ENCODE measurements at places on chromosomes 7 and 10.

DNA sequence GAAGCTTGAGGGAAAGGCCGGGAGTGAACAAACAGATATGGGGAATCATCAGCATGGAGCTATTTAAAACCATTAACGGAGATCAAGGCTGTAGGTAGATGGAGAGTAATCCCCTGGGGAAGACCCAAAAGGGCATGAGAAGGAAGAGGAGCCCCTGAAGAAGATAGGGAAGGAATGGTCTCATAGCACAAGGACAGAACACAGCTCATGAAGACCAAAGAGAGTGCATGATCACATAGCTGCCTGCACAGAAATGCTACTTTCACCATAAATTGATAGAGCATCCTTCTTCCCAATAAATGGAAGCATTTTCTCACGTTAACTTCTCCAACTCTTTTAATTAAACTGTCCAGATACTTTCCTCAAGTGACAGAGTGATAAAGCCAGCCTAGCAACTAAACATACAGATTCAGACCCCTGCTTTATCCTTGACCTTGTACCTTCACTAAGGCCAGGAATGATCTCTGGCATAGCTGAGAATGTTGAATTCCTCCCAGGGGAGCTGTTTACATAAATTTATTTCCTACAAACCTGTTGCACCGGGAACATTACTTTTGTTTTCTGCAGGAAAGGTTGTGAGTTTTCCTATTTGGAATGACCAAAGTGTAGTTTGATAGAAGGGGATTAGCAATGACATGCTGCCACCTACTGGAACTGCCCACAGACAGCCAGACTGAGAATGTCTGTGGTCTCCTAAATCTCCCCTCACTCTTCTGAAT lies 110.8 kb upstream of the LRGUK start:
- DNase-seq, result peak; percentile 52

- no peak for DNase-seq
Measured at GRCh38 chr7:28151965-28152364, 28.6 kb downstream of the JAZF1 start.

DNA sequence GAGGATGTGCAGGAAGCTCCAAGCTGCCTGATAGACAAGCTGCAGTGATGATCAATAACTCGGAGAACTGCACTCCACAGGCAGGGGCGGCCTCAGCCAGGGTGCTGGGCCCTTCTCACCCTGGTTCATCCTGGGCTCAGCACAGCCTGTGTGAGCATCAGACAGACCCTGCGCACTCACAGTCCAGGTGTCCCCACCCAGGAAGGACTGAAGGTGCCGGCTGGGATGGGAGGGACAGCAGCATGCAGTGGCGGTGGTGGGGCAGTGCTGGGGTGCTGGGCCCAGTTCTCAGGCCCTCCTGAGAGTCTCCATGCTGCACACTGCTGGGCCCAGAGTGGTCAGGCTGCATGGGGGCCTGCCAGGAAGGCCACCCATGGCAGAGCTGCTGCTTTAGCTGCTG lies 74.1 kb downstream of the ITIH5 start:
- DNase-seq, result no peak

GRCh38 chr10:61642150-61642571 lies 20.6 kb upstream of the CABCOCO1 start:
- DNase-seq, result no peak

DNA sequence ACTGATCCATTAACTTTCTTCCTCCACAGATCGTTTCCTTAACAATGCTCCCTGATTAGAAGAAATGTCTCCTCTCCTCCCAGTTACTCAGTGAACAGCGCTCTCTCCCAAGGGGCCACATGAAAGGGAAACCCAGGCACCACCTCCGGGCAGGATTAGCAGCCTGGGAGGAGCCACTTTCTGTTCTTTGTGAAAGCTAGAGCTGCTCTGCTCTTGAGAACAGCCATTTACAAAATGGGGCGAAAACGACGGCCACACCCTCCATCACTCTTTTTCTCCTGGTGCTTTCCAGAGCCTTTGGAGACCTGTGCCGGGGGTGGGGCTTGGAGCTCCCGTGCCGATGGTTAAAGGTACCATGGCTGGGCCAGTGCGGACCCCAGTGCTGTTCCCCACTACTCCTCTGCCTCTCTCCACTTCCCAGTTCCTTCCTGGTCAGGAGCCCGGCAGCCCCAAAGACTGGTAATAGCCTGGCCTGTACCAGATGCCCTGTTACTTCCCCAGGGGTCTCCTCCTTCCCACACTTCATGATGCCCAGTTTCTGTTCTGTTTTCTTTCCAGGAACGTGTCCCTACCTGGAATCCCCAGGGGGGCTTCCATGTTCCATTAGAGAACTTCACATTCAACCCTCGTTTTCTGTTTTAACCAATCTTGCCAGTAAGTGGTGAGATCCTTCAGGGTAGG lies 402.9 kb upstream of the GALNT17 start:
- no peak for DNase-seq

DNA sequence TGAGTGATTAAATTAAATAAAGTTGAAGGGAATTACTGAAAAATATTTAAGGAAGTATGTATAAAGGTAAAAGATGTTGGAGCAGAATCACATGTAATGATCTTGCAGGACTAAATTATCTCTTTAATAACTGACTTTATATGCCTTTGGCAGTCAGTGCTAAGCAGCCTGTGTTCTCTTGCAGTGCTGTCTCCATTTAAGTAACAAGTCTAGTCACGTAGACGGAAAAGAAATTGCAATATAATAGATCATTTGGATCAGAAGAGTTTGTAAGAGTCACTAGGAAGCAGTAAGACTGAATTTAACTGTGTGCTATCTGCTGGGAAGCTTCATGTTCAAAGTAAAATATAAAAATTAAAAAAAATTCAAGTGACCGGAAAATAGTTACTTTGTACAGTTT lies 21.4 kb downstream of the BZW2 start:
- no peak for DNase-seq

DNA sequence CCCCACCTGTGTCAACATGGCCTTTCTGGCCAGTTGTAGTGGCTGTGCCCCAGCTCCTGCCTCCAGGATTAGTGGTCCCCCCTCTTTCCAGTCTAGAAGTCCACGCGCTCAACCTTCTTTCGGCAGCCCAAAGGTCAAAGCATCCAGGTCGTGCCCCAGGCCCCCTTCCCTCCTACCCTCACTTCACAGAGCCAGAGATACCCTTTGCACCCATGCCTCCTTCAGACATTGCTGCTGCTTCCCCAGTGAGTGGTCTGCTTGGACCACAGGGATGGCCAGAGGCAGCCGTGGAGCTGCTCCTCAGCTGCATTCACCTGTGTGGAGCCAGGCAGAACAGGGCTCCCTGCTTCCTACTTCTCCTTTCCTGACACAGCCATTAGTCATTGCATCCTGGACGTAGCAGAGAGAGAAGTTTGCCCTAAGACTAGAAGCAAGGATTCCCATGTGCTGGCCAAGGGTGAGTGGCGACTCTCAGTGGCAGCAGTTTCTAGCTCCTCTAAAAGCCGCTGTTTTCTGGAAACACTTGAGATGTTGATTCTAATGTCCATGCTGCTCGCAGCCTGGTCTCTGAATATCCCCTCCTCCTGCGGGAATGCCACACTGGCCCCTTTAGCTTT lies 243.1 kb upstream of the SHH start:
- no peak for DNase-seq

DNA sequence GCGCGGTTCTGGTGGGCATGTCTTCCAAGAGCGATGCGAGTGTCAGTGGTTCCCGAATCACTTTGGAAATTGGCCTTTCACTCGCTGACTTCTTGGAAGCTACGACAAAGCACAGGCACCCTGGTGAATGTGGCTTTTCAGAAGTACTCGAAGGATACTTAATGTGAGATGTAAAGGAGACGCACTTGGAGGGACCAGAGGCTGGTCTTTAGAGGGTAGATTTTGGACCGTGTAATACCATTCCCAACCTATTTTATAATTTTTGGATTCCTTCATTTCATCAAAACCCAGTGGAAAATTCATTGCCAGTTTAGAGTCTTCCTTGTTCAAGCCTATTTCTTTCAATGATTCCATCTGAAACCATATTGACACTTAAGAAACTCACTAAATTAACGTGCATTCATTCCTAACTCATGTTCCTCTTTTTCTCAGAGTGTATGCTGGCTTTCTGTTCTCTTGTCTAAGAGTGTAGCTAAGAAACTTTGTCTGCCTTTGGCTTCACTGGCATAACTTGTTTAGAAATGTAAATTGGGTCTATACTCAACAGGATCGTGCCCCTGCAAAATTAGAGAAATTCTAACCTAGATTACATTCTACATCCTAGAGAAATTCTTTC lies 645 bp upstream of the COPG2 start:
- no peak for DNase-seq

- no peak for DNase-seq
Measured at GRCh38 chr7:134182078-134182477, 54.9 kb downstream of the LRGUK start.

GRCh38 chr10:108735380-108735779 lies 1187.9 kb downstream of the XPNPEP1 start:
- DNase-seq, result no peak

GRCh38 chr7:32381024-32381601 lies 109.1 kb downstream of the LSM5 start:
- DNase-seq, result no peak

- no peak for DNase-seq
Measured at GRCh38 chr10:113126229-113127201, 176.5 kb downstream of the TCF7L2 start.

- DNase-seq, result no peak
Measured at GRCh38 chr7:134009314-134010110, 117.6 kb upstream of the LRGUK start.

- no peak for DNase-seq
Measured at GRCh38 chr10:26944261-26944882, 83.6 kb upstream of the ABI1 start.

DNA sequence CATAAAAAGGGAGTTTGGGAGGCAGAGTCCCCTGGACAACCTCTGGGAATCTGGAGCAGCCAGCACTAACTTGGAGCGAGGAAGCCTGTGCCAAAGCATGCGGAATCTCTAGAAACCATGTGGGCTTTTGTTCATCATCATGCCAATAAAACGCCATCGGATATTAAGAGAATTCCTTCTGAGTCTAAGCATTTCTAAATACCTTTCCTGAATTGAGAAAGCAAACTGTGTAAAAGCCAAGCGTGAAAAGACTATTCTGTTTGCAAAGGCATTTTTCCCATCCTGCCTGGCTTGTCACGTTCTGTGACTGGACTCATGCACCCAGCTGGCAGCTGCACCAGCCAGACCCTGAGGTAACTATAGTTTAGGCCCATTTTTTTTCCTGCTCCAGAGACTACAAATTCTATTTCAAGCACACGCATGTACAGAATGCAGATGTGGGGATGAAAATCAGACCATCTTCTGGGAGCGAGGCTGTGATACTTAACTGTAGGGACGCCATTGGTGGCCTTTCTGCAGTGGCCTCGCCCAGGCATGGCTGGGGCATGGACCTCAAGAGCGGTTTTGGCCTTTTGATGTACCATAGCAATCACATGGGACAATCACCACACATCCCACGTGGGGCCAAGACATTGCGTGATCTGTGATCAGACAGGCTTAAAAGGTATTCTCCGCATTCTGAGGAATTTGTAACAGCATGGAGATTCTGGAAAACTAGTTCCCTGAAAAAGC lies 218.9 kb downstream of the KIAA1217 start:
- DNase-seq, result no peak

- DNase-seq, result no peak
Measured at GRCh38 chr7:106110238-106110560, 1.9 kb downstream of the SYPL1 start.

GRCh38 chr10:126429275-126429674 lies 41.0 kb upstream of the ADAM12 start:
- DNase-seq, result no peak

DNA sequence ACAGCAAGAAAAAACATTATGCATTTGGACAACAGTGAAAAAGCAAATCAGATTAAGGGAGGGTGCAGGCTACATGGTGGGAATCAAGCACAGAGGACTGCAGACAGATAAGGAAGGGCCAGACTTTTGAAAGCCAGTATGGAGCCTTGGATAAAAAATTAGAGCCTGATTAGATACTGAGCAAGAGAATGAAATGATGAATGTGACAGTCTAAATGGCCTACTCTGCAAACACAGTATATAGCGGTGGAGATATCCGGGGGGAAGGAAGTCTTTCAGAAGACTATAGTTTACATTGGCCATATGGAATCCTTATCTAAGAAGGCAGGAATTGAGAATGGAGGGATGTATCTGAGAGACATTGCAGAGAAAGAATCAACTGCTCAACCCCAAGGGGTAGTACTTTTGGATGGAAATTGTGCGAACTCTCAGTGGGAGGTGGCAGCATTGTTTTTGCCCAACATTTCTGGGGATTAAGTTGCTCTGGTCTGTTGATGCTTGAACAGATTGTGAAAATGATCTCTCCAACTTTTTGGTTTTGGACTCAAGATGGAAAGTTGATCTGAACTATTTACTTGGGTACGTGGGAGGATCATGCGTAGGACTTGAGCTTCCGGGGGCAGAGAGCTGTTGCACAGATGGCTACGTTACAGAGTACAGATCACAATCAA lies 39.4 kb upstream of the CHCHD3 start:
- no peak for DNase-seq

- DNase-seq, result no peak
Measured at GRCh38 chr10:61609701-61610100, 53.0 kb upstream of the CABCOCO1 start.

DNA sequence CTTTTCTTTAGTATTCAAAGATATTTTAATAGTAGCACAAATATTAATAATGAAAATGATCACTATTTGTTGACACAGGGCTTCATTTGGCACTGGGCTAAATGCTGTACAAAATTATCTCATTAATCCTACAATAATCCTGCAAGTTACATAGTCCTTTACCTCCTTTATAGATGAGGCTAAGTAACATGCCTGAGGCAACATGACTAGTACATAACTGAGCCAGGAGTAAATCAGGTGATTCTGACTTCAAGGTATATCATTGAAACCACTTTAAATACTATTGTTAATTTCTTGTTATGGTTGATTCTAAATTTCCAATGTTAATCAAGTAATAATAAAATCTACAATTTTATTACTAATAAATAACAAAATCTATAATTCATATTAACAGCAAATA lies 39.8 kb downstream of the SEM1 start:
- DNase-seq, result no peak

- DNase-seq, result no peak
Measured at GRCh38 chr7:15669443-15670090, 16.9 kb downstream of the MEOX2 start.

Data from Caco-2 (cell line).